T-helper 1 cell (primary cell): ENCODE measurements at places on chromosomes 6 and 20.

DNA sequence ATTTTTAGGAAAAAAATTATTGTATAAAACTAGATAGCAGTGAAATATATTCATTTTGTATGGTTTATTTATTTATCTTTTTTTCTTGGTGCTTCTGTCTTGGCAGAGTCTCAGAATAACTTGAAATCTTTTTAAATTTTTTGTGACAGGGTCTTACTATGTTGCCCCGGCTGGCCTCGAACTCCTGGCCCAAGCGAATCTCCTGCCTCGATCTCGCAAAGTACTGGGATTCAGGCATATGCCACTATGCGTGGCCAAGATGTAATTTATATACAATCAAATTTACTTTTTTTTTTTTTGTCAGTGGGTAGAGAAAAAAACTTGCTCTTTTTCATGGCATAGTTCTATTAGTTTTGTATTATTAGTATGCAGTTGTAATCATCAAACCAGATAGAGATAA, 13.7 kb downstream of the CBFA2T2 start:
- DNase-seq: no peak

- no peak for DNase-seq
Observed at GRCh38 chr6:167567142-167568033, 242.5 kb downstream of the TTLL2 start.

- no peak for DNase-seq
Observed at GRCh38 chr6:21504790-21505189, 88.8 kb upstream of the SOX4 start.

- no peak for DNase-seq
Observed at GRCh38 chr6:40965046-40965445, 74.0 kb downstream of the UNC5CL start.

GRCh38 chr6:20467437-20467836, 65.8 kb downstream of the E2F3 start:
- no peak for DNase-seq

- DNase-seq: no peak
Observed at GRCh38 chr6:163733061-163733460, 318.5 kb downstream of the QKI start.

DNA sequence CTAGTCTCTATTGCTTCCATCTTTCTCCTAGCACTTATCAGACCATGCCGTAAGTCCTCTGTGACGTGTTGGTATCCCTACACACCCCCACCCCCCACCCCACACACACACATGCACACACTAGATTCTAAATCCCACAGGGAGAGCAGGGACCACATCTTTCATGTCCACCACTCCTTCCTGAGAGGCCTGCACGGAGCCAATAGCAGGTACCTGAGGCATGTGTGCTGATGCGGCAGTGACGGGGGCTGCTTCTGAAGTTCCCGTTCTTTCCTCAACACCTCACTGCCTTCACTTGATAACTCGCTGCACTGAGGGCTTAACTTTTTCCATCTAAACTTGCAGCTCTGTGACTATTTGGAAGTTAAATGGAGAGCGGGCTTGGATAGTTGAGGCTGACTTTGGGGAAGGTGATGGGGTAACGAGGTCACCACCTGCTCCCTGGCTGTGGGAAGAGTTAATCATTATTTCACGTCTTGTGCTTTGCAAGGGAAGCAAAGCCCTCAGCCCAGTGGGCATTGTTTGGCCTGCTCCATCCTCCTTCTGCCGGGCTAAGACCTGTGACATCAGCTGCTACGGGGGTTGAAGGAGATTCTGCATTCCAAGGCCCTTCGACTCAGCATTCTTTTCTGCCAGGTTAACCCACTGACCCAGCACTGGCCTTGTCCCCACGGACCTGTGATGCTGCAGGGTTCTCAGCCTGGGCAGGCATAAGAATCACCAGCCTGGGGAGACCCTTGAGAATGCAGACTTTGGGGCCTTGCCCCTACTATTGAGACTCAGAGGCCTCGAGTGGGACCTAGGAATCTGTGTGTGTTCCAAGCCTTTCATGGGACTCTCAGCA, 187.8 kb downstream of the ANKRD60 start:
- no peak for DNase-seq

DNA sequence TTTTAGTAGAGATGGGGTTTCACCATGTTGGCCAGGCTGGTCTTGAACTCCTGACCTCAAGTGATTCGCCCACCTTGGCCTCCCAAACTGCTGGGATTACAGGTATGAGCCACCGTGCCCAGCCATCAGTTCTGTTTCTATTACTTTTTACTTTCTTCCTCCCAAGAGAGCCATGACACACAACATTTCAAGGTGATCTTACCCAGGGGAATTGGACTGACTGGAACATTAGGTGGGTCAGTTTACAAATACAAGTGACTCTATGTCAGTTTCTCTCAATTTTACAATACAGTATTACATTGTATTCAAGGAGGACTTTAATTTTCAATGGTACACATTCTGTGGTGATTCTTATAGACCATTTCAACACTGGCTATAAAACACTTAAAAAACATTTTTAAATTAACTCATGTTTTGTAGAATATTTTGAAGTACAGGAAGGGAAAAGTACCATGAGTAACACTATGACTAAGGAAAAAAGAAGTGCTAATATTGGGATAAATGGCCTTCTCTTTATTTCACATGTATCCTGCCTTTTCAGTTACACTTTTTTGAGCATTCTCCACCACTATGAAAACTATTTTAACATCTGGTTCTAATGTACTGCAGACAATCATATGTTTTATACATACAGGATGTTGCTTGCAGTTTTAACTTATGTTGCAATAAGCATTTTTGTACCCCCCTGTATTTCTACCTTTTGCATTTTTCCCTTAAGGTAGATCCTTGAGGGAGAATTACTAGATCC, 8.4 kb downstream of the TPBG start:
- no peak for DNase-seq

DNA sequence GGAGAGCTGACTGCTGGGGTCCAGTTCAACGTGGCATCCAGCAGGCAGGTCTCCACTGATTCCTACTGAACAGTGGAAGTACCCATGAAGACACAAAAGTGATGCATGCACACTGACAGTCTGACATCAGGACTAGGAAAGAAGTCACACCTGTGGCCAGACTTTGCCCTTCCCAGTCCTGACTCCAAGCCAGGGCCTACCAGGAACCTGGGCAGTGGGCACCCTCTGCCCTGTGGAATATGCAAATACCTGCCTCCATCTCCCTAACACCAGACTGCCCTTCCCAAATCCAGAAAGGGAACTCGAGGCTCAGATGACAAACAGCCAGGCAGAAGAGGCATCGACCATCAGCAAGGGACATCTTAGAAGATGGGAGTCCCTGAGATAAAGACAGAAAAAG, 50.9 kb downstream of the SLC23A2 start:
- no peak for DNase-seq

GRCh38 chr20:44143936-44144335, 43.1 kb downstream of the JPH2 start:
- DNase-seq: no peak

DNA sequence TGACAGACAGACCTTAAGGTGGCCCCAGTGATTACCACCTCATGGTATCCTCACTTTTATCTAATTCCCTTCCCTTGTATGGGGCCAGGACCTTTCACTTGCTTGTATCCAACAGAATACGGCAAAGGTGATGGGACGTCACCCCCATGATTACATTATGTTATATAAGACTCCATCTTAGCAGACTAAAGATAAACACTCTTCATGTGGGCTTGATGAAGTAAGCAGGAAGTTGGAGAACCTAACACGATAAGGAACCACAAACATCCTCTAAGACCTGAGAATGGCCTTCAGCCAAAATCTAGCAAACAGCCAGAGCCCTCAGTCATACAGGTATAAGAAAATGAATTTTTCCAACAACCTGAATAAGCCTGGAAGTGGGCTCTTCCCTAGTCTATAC, 8.0 kb downstream of the SLC17A3 start:
- peak; percentile 21 for DNase-seq

GRCh38 chr6:35445691-35446090, 6.4 kb upstream of the FANCE start:
- DNase-seq: no peak

- DNase-seq: no peak
Observed at GRCh38 chr6:68628161-68628560, 6.9 kb upstream of the ADGRB3 start.

DNA sequence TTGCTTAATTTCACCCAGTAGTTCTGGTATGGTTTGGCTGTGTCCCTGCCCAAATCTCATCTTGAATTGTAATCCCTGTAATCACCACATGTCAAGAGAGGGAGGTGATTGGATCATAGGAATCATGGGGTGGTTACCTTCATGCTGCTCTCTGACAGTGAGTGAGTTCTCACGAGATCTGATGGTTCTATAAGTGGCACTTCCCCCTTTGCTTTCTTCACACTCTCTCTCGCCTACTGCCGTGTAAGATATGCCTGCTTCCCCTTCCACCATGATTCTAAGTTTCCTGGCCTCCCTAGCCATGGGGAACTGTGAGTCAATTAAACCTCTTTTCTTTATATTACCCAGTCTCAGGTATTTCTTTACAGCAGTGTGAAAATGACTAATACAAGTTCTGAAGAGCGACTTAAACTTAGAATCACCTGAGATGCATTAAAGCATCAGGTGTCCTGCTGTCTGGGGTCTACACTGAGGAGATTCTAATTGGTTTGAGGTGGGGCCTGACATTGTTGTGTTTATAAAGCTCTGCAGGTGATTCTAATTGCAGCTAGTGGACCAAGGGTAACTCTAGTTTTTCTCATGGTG, 82.1 kb upstream of the DTNBP1 start:
- DNase-seq: no peak

- DNase-seq: no peak
Observed at GRCh38 chr6:150027806-150028565, 2.7 kb upstream of the RAET1L start.

- DNase-seq: no peak
Observed at GRCh38 chr6:148981515-148981914, 234.7 kb downstream of the UST start.

GRCh38 chr6:157528931-157529653, 148.1 kb downstream of the ZDHHC14 start:
- no peak for DNase-seq

DNA sequence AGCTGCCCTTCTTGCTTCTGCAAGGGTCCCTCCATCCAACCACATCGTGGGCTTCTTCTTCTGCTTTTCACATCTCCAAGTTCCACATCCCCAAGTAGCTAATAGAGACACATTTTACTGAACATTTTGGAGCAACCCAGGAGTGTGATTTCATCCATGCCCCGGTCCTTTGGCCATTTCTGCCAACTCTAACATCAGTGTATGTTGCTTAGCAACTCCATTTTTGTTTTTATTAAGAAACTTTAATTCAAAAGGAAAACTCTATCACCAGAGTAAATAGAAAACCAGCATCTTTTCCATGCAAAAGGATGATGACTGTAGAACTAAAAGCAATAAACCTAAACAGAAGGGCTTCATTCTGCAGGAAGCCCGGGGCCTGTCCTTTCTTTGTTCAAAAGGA, 32.7 kb upstream of the SULF2 start:
- DNase-seq: no peak

GRCh38 chr6:101302593-101302992, 90.9 kb upstream of the GRIK2 start:
- no peak for DNase-seq

DNA sequence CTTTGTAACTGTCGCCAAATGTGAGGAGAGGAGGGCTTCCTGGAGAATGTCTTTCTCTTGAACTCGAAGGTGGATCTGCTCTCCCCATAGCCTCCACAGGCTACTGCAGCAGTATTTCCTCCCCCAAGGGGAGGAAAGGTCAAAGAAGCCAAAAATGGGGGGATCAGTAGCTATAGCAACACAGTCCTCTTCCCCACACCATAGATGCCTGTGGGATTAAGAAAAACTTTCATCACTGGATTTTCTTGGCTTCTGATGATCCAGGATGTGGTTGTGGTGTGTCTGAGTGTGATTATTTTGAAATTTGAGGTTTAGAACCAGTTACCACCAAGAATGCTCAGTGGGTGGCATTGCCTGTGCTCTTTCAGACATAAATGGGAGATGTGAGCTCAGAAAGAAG, 140.1 kb upstream of the SPACA1 start:
- peak; percentile 48 for DNase-seq

- no peak for DNase-seq
Observed at GRCh38 chr6:7161845-7162244, 54.1 kb downstream of the RREB1 start.

GRCh38 chr20:59084041-59084850, 41.7 kb upstream of the PRELID3B start:
- no peak for DNase-seq

GRCh38 chr6:165984729-165985275, 182.8 kb downstream of the TBXT start:
- no peak for DNase-seq

DNA sequence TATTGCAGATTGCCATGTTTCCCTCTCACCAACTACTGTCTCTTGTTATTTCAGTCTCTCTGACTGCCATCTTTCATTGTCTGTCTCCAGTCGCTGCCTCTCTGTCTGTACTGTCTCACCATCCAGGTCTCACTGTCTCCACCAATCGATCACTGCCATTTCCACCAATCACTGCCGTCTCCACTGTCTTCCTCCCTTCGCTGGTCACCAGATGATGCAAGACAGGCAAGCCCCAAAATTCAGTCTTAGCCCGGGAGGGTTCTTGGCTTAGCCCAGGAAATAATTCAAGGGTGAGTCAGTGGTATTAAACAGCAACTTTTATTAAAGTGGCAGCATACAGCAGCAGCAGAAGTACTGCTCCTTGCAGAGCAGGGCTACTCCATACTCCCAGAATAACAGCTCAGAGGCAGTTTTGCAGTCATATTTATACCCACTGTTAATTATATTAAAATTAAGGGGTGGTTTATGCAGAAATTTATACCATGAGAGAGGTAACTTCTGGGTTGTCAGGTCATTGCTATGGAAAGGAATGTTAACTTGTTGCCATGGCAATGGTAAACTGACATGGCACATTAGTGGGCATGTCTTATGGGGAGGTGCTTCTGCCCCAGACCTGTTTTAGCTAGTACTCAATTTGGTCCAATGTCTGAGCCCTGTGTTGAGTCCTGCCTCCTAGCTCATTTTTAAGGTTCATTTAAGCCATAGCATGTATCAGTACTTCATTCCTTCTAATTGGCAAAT, 23.0 kb upstream of the ECHDC1 start:
- DNase-seq: no peak

DNA sequence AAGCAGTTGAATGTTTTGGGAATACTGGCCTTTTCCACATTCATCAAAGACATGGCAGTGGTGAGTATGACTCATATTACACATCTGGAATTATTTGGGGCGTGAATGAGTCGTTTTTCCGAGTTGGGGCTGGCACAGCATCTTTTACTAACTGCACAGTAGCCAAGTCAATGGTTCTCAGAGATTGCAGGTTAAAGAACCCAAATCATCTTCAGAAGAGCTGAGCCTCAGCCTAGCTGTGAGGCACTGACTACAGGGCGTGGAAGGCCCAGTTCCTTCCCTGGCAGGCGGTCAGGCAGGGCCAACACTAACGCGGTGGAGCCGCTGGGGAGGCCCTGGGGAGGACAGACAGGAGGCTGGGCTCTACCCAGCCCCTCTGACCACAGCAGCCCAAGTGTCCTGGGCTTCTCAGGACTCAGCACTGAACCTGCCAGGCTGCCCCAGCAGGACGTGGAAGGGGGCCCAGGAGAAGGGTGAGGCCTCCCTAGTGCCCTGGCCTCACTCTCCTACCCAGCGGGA, 20.1 kb upstream of the HELZ2 start:
- no peak for DNase-seq

- DNase-seq: no peak
Observed at GRCh38 chr6:15518057-15518456, 144.8 kb downstream of the DTNBP1 start.

GRCh38 chr6:108993876-108994275, 100.8 kb downstream of the SESN1 start:
- no peak for DNase-seq

GRCh38 chr6:139883776-139884175, 509.3 kb upstream of the CITED2 start:
- no peak for DNase-seq
